ENCODE measurements at places on chromosomes 16 and 17.

DNA sequence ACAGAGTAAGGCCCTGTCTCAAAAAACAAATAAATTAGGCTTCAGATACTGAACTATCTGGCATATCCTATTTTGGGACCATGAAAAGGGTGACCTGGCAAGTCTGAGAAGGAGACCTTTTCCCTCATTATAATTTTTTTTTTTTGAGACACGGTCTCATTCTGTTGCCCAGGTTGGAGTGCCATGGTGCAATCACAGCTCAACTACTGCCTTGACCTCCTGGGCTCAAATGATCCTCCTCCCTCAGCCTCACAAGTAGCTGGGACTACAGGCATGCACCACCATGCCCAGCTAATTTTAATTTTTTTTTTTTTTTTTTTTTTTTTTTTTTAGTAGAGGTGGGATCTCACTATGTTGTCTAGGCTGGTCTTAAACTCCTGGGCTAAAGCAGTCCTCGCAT lies 37.3 kb downstream of the PLCG2 start:
- H3K27me3 ChIP-seq: no peaks in the 10 kb centered on the region
- no peaks in the 10 kb centered on the region for H3K4me1 ChIP-seq
- no peak for DNase-seq
- H3K4me3 ChIP-seq: no peak overlapping the region
- H3K27ac ChIP-seq: no peak overlapping the region

DNA sequence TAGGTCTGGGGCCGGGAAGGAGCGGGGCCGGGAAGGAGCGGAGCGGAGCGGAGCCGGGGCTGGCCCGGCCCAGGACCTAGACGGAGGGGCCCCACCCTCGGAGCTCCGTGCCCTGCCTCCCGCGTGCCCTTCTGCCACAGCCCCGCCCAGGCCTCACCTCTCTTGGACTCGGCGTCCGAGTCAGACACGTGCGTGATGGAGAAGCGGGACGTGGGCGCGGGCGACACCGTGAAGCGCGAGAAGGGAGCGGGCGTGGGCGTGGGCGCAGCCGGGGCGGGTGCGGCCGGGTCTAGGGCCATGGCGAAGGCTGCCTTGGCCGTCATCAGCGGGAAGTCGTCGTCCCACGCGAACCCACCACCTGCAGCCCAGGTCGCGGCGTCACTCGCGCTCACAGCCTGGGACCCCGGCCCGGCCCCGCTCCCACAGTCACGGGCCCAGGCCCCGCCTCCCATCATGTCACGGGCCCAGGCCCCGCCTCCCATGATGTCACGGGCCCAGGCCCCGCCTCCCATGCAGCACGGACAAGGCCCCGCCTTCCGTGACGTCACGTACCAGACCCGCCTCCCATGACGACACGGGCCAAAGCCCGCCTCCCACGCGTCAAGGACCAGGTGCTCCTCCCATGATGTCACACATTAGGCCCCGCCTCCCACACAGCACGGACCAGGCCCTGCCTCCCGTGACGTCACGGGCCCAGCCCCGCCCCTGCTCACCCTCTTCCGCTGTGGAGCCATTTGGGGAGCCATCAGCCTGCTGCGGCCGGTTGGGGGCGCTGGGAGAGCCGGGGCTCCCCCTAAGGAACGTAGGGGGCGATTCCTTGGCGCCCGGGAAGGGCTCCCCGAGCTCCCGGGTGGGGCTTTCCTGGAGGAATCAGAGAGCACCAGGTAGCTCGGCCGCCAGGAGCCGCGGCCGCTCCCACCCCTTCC lies 45.8 kb upstream of the PVALEF start:
- DNase-seq: peak; percentile 78
- no peaks in the 10 kb centered on the region for H3K27me3 ChIP-seq
- no peak overlapping the region for H3K27ac ChIP-seq
- peaks cover 39% of the 10 kb centered on the region for H3K4me1 ChIP-seq
- H3K4me3 ChIP-seq: no peak overlapping the region

GRCh38 chr16:68529931-68530701 lies 9.0 kb upstream of the ZFP90 start:
- H3K4me3 ChIP-seq: peak overlapping the region; percentile 59
- DNase-seq: peak; percentile 93
- no peak overlapping the region for H3K27ac ChIP-seq
- H3K27me3 ChIP-seq: no peaks in the 10 kb centered on the region
- no peaks in the 10 kb centered on the region for H3K36me3 ChIP-seq

- H3K4me1 ChIP-seq: peaks cover 20% of the 10 kb centered on the region
- H3K27ac ChIP-seq: no peak overlapping the region
- DNase-seq: no peak
- H3K4me3 ChIP-seq: no peak overlapping the region
- no peaks in the 10 kb centered on the region for H3K27me3 ChIP-seq
- H3K36me3 ChIP-seq: peaks cover 17% of the 10 kb centered on the region
Observed at GRCh38 chr16:67228905-67229304, 2.0 kb downstream of the TMEM208 start.

GRCh38 chr16:86120201-86121192 lies 221.5 kb downstream of the IRF8 start:
- H3K36me3 ChIP-seq: no peaks in the 10 kb centered on the region
- H3K27ac ChIP-seq: no peak overlapping the region
- no peaks in the 10 kb centered on the region for H3K27me3 ChIP-seq
- no peaks in the 10 kb centered on the region for H3K4me1 ChIP-seq
- H3K4me3 ChIP-seq: no peak overlapping the region

DNA sequence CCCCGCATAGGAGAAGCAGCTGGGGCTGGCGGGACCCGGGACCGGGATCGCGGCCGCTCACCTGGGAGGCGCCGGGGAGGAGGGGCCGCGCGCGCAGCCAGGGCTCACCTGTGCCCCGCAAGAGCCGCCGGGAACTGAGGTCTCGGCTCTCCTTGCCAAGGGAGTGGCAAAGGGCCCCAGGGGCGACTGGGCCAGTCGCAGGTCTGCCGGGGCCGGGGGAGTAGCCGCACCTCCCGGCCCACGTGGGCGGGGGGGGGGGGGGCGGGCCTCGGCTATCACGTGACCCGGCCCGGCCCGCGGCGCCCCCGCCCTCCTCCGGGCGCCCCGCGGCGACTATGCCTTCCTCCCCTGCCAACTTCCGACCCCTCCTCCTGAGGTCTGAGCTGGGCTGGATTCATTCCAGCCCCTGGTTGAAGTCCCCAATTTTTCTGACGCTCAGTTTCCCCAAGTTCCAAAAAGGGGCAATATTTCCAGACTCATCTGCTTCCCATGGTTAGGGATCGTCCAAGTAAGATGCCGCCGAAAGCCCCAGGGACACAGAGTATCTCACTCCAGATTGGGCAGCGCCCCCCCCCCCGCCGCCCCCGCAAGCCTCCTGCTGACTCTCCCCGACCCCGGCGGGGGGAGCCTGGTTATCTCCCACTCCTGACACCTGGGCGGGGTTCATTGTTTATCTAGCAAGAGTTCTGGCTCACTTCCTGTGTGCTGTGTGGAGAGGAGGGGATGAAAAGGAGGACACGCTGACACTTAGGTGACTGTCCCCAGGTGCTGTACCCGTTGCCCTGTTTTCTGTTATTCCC lies at the start of gene TMC6:
Gene TMC6 (minus strand): TSS at position 205 of the 800 bp plus-strand sequence. CDS start 1,923 bp downstream, outside the sequence.
- H3K4me3 ChIP-seq: peak within 1 kb of the TSS; percentile 48
- peaks cover 23% of the 10 kb centered on the region for H3K4me1 ChIP-seq
- H3K27ac ChIP-seq: peak within 1 kb of the TSS; percentile 81
- no peaks in the 10 kb centered on the region for H3K27me3 ChIP-seq

GRCh38 chr16:5506021-5506420 lies 408.4 kb upstream of the EEF2KMT start:
- H3K4me1 ChIP-seq: no peaks in the 10 kb centered on the region
- no peak overlapping the region for H3K4me3 ChIP-seq
- no peak for DNase-seq

DNA sequence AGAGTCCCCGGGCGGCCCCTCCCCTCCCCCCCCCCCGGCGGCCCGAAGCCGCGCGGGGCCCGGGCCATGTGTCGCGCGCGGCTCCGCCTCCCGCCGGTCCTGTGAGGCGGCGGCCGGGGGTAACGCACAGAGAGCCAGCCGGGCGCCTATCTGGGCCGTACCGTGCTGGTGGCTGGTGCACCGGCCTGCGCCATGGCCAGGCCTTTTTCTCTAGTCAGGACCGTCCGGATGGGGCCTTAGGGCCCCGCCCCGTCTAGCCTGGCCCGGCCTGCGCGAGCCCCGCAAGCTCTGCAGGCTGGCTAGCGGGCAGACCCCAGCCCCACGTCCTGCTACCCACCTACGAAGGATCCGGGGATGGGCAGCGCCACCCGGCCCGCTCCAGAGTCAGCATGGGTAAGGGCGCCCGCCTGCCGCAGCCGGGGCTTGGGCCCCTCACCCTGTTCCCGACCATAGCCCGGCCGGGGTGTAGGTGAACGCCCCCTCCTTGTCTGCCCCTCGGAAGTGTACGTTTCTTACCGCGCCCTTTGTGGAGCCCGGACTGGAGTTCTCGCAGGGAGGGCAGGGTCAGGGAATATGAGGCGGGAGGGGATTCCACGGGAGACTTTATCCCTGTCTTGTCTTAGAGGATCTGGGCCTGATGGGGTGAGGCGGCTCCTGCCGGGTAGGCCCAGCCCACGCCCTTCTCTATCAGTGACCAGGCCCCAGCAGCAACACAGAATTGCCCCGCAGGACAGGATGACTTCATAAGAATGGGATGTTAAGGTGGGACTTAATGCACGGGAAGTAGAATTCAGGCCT lies at the start of gene CENPT:
Gene CENPT (minus strand): TSS at position 630 of the 798 bp plus-strand sequence. CDS start 13,834 bp downstream, outside the sequence.
- H3K4me1 ChIP-seq: peaks cover 35% of the 10 kb centered on the region
- peak; percentile 71 for DNase-seq
- H3K4me3 ChIP-seq: peak within 1 kb of the TSS; percentile 80
- no peaks in the 10 kb centered on the region for H3K27me3 ChIP-seq
- no peaks in the 10 kb centered on the region for H3K36me3 ChIP-seq
- peak within 1 kb of the TSS; percentile 89 for H3K27ac ChIP-seq

GRCh38 chr17:79830303-79830702 lies 8.9 kb downstream of the CBX4 start:
- H3K27ac ChIP-seq: no peak overlapping the region
- H3K27me3 ChIP-seq: no peaks in the 10 kb centered on the region
- peaks cover 3% of the 10 kb centered on the region for H3K36me3 ChIP-seq
- H3K4me3 ChIP-seq: no peak overlapping the region

DNA sequence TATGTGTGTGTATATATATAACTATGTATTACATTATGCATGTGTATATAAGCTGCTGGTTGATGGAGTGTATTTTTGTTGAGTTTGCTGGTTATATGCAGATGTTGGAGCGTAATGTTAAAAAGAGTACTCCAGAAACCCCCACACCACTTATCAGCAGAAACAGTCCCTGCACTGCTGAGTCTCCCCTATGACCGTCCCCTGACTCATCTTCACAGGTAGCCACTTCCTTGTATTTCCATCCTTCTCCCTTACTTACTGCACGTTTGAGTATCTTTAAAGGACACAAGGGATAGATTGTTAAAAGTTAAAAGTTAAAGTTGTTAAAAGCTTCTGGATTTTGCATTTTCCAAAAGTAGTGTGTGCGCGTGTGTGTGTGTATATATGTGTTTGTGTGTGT lies 853.9 kb upstream of the EEF2KMT start:
- no peak for DNase-seq
- no peaks in the 10 kb centered on the region for H3K4me1 ChIP-seq
- no peaks in the 10 kb centered on the region for H3K36me3 ChIP-seq
- H3K27ac ChIP-seq: no peak overlapping the region

- peaks cover 3% of the 10 kb centered on the region for H3K27me3 ChIP-seq
- DNase-seq: no peak
- no peaks in the 10 kb centered on the region for H3K36me3 ChIP-seq
Observed at GRCh38 chr16:54891346-54891745, 39.3 kb upstream of the IRX5 start.

GRCh38 chr17:45116434-45117016 lies 15.8 kb downstream of the PLCD3 start:
- H3K4me1 ChIP-seq: no peaks in the 10 kb centered on the region
- no peaks in the 10 kb centered on the region for H3K36me3 ChIP-seq
- no peak overlapping the region for H3K27ac ChIP-seq
- H3K4me3 ChIP-seq: no peak overlapping the region
- no peak for DNase-seq

DNA sequence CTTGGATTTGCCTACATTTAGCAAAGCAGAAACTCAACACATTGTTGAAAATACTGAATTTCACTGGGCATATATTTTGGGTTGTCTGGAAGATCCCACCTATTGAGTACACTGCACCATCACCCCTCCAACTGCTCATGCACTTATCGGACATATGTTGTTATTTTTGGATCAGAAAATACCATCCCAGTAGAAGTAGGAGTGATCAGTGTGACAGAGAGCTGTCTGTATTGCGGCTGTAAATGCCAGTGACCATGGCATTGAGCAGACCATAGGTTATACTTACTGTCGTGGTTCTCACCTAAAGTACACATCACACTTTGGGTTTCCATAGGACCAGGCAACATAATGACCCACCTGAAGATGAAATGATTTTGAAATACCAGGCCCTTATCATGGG lies 264.7 kb downstream of the CDH13 start:
- H3K4me1 ChIP-seq: no peaks in the 10 kb centered on the region
- no peaks in the 10 kb centered on the region for H3K36me3 ChIP-seq
- no peak overlapping the region for H3K4me3 ChIP-seq
- DNase-seq: no peak
- H3K27me3 ChIP-seq: no peaks in the 10 kb centered on the region

GRCh38 chr17:67248291-67248690 lies 3.3 kb upstream of the HELZ start:
- H3K4me1 ChIP-seq: peaks cover 2% of the 10 kb centered on the region
- no peaks in the 10 kb centered on the region for H3K36me3 ChIP-seq
- H3K27ac ChIP-seq: no peak overlapping the region
- no peaks in the 10 kb centered on the region for H3K27me3 ChIP-seq
- DNase-seq: no peak

GRCh38 chr17:60857556-60858080 lies 180.0 kb downstream of the BCAS3 start:
- H3K4me1 ChIP-seq: no peaks in the 10 kb centered on the region
- no peak overlapping the region for H3K27ac ChIP-seq
- H3K27me3 ChIP-seq: no peaks in the 10 kb centered on the region
- DNase-seq: no peak
- H3K36me3 ChIP-seq: no peaks in the 10 kb centered on the region

DNA sequence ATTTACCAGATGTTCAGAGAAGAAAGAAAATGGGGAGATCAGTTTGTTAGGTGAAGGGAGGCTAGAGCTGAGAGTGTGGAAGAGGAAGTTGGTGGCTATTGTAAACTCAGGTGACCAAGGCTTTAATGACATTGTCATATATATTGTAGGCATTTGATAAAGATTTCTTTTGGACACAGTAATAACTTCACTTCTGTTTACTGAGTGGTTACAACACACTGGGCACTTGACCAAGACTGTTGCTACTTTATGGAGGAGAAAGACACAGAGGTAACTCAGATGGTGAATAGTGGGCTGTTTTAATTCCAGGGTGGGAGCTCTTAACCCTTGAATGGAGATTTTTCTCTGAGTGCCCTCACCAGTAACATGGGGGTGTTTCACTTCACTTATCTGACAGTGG lies 46.0 kb downstream of the TNRC6A start:
- no peak for DNase-seq
- H3K4me3 ChIP-seq: no peak overlapping the region
- peaks cover 26% of the 10 kb centered on the region for H3K4me1 ChIP-seq
- H3K27me3 ChIP-seq: no peaks in the 10 kb centered on the region

- no peaks in the 10 kb centered on the region for H3K27me3 ChIP-seq
- H3K4me1 ChIP-seq: no peaks in the 10 kb centered on the region
- H3K27ac ChIP-seq: no peak overlapping the region
- H3K4me3 ChIP-seq: no peak overlapping the region
- no peak for DNase-seq
Observed at GRCh38 chr16:23436951-23437350, 16.0 kb downstream of the COG7 start.
